Activated naive CD4-positive, alpha-beta T cell treated with anti-CD3 and anti-CD28 coated beads, Interleukin-2, amount 50 U/mL, for 16 hours (primary cell): ENCODE measurements at places on chromosomes 5 and 9.

DNA sequence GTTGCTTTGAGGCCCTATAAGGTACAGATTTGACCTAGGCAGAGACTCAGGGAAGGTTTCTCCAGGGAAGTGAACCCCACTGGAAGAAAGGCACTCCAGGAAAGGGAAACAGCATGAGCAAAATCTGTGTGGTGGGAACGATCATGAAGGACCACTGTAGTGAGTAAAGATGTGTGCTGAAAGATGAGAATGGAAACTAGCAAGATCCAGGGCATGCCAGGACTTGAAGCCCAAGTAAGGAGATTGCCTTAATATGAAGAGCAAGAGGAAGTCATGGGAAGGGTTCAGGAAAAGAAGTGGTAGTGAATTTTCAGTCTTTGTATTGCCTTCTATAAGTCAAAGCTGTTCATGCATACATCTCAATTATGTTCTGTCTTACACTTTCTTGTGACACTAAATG is 55.2 kb upstream of the SLIT3 start:
- no peak for DNase-seq

DNA sequence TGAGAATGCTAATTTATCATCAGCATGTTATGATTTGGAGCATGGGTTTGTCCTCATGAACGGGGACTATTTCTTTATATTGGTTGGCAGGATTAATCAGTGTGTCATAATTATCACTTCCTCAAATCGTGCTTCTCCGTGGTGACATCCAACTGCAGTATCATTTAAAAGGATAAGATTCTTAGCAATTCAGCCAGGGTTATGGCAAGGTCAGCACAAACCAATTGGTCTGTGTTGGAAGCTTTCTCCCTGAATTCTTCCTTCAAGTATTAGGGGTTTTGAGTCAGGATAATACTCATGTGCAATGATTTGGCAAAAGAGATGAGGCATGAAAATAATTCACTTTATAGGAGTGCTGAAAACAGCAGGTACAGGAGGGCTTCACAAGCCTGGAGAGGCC is 5.5 kb upstream of the CAMLG start:
- no peak for DNase-seq

DNA sequence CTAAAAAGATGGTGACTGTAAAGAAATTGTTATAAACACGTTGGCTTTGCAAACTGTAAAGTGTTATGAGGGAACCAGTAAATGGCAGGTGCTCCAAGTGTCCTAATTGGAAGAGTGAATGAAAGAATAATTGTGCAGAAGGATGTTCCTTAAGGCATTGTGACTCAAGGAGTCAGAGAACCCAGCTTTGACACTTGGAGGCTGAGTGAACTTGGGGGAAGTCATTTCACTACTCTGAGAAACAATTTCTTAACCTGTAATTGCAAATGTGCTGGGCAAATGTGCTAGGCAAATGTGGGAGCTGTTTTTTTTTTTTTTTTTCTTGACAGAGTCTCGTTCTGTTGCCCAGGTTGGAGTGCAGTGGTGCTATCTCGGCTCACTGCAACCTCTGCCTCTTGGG is 84.0 kb upstream of the TNFSF8 start:
- no peak for DNase-seq

DNA sequence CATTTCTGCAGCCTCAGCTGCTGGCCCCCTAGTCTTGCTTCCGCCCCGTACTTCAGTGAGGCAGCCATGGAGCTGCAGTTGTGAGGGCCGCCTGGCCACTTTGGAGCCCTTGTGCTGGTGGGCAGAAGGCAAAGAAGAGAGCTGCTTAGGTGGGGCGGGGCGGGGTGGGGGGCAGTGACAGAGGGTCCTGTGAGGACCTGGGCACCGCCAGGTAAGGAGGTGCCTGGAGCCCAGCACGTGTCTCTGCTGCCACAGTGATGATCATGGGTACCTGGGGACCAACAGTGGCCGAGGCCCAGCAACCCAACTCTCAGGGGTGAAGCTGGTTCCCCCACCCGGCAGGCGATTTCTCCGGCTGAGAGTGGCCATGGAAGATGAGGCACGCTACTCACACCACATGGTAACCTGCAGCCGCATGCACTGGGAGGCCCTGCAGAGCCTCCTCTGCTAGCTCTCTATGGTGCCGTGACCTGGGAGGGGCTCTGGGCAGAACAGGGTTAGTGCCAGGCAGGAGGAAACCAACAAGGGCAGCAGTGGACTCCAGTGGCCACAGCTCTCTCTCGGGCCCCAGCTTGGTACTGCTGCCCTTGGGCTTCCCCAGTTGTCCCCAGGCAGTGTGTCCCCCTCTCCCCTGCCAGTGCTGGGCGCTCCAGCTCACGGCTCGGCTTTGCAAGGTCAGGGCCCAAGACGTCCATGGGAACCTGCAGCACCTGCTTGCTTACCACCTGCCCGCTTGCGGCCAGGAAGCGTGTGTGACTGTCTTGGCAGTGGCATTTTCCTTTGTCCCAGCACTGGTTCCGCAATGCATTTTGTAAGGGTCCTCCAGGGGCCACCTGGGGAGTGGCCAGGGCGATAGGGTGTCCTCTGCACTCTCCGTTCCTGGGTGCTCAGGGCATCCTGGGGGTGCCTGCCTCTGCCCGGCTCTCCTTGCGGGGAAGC is 24.0 kb downstream of the NDUFS6 start:
- no peak for DNase-seq
